ENCODE measurements at places on chromosomes 1 and 21.

- DNase-seq = no peak
Observed at GRCh38 chr21:27429710-27430341, 462.9 kb upstream of the ADAMTS5 start.

DNA sequence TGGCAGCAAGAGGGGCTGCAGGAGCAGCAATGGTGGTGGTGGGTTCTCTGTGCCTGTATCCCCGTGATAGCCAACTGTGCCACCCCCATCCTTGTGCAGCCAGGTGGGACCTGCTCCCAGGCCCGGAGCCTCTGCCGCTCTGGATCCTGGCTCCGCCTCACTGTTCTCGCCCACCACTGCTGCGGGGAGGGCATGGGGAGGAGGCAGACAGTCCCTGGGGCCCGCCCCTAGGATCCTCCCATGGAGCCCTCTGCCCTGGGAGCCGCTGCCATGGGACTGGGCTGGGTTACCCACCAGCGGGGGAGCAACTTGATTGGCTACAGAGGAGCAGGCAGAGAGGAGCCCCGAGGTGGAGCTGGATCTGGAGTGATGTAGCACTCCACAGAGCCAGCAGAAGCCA lies 31.6 kb downstream of the CD1D start:
- no peak for DNase-seq

- DNase-seq = no peak
Observed at GRCh38 chr1:226700861-226701260, 38.2 kb downstream of the ITPKB start.

DNA sequence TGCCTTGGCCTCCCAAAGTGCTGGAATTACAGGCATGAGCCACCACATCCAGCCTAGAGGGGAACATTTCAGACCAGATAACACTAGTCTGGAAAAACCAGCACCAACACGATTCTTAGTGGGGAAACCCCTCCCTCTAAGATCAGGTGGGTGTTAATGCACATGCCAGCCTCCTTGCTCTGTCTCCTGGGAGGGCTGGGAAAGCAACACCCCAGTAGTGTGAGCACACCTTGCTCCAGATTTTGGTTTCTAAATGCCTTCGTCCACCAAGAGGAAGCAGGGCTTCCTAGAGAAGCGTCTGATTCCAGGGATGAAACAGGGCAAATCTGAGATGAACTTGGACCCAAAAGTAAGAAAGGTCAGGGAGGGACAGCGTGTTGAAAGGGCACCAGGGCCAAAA lies 2.2 kb upstream of the KRTAP10-4 start:
- DNase-seq = no peak

All from GDM1 (cell line).